ENCODE measurements at places on chromosomes 16 and 17.

GRCh38 chr17:60671482-60671881, 6.2 kb upstream of the BCAS3 start:
- DNase-seq, result no peak

- DNase-seq, result peak; percentile 76
These were observed 48.5 kb downstream of the ZNF18 start for GRCh38 chr17:11948789-11949188.

DNA sequence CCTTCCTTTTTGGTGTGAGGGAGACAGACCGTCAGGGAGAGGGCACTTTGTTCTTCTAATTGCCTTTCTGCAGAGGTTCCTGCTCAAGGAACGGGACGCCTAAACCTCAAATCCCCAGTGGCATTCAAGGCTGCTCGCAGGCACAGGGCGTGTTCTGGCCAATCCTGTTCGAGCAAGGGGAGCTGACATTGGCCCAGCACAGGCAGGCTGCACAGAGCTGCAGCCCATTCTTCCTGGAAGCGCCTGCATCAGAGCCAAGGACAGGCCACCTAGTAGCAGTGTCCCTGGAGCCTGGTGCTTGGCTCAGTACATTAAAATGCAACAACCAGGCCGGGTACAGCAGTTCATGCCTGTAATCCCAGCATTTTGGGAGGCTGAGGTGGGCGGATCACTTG, 72.2 kb upstream of the CREBBP start:
- no peak for DNase-seq

DNA sequence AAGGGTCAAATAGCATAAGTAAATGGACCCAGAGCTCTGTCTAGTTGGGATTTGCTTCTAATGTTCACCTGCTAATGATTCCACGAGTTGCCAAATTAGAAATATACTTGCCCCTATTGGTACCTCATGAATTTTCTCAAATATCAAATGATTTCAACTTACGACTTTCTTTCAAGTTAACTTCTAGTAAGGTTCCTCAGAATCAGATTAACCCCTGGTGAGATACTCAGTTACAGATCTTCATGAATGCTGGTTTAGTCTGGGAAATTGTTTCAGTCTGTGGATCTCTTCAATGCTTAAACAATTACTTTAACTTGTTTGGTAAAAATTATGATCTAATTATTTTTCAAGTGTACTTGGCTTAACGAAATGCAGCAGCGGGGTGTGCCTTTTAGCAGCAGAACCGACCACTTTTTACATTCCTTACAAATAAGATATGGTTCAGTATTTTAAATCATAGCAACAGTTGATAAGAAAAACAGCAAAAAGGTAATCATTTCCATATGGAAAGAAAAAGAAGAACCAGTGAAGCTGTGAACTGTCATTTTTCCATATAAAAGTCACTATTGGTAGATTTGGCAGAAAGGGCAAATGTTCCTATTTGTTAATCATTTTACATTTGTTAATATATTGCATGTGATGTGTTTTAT, 34.5 kb downstream of the TUBD1 start:
- DNase-seq, result no peak

- no peak for DNase-seq
These were observed 30.3 kb upstream of the SRCIN1 start for GRCh38 chr17:38636054-38636453.

DNA sequence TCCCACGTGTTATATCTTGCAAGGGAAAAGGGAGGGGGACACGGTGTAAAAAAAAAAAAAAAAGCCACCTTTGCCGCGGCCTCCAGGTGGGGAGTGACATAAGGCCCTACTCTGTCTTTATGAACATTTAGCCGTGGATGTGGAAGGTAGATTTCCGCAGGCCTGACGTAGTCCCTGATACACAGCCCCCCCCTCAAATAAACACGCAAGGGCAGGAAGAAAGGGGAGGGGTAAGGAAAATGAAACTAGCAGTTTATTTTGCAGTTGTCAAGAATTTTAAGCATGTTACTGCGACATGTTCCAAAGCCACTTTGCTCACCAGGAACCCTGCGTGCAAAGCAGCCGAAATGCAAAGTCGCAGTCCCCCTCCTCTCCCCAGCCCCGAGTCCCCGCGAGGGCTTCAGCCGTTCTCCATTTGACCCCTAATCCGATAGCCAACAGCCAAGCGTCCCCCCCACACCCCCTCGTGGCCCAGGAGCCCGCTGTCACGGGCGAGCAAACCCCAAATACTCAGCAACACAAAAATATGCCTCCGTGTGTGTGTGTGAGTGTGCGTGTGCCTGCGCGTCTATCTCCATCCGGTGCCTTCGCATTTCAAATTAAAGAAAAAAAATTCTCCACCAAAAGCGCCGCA, 1.2 kb downstream of the CBX4 start:
- DNase-seq, result no peak

DNA sequence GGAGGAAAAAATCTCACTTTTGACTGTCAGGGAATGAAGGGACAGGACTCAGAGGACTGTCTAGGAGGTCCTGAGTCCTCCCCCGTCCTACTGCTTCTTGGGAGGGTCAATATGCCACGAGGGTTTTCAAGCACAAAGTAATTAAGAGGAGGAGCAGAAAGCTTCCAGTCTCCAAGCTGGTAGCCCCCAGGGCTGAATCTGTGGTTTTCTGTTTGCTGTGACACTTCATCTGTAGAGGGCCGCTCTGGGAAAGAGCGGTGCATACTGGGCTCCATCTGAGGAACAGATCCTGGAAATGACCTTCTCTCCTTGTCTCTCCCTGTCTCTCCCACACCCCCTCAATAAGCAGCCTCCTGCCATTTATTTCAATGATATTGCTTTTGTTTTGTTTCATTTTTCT, 180.1 kb upstream of the SDK2 start:
- DNase-seq, result no peak
